ENCODE measurements at places on chromosomes 11 and 22. TPM values are rescaled to one million over a fixed set of nuclear protein-coding genes. Genes with fewer than 3 reads are reported as not detected.

OR4C15 gene
- not detected for total RNA-seq

RIC3 gene
- not detected for total RNA-seq

SLC25A1 gene
- total RNA-seq: 153 TPM

IL18 gene
- total RNA-seq: 5.2 TPM
